ENCODE measurements at places on chromosomes 6 and 20.

DNA sequence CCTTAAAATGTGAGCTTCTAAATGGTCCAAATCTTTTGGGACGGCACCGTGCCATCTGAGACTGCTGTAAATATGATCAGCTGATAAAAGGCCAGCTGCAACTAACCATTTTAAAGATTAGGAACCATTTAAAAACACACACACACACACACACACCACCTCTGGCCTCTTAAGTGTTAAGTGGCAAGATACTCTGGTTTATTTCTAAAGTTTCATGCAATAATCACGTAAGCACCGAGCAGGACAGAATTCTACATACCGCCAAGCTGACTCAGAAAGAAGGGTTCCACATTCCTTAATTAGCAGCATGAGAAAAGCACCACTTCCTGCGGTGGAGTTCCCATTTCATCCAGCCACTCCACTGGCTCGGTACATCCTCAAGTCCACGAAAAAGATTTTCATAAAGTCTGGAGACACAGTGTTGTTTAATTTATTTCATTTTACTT, 17.8 kb upstream of the ZNF217 start:
- DNase-seq: peak; percentile 25

- no peak for DNase-seq
Measured at GRCh38 chr6:137970368-137970767, 103.3 kb downstream of the TNFAIP3 start.

- no peak for DNase-seq
Measured at GRCh38 chr20:35598899-35599775, 16.5 kb upstream of the SPAG4 start.

- DNase-seq: no peak
Measured at GRCh38 chr6:90204327-90205056, 92.2 kb downstream of the BACH2 start.

DNA sequence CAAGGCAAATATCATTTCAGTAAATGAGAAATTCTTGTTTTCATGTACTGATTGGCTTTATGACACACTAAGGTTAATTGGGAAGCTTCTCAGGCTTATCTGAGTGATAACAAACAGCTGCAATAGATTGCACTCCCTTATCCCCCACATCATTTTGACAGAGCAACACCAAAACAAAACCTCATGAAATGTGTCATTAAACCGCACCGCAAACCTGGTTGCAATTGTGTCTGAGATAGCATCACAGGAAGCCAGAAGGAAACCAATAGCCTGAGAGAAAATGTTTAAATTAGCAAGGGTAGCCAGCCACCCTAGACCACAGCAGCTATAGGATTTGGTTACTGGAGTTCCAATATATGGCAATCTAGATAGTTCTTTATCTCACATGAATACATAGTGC, 31.6 kb upstream of the LAMA4 start:
- DNase-seq: peak; percentile 26

- DNase-seq: no peak
Measured at GRCh38 chr20:22511943-22512910, 72.1 kb downstream of the FOXA2 start.

DNA sequence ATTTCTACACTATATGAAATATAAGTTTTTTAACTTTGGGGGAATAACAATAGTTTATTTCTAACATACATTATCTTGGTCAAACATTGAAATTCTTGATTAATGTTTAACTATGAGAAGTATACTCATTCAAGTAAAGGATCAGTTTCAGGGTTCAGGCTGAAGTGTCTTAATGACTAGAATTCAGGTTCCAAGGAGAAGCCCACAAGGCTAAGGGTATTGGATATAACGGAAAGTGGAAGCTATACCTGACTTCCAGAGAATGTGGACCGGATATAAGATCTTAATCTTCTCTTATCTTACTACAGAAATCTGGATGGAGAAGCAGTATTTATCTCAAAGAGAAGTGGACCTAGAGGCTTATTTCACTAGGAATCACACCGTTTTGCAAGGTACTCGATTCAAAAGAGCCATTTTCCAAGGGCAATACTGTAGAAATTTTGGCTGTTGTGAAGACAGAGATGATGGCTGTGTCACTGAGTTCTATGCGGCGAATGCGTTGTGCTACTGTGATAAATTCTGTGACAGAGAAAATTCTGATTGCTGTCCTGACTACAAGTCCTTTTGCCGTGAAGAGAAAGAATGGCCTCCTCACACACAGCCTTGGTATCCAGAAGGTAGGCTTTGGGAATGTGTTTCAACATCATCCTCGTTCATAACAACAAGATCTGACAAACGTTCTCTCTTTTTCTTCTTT, at the start of gene TINAG:
Gene TINAG, plus strand, starts transcription at position 153 of the 697 bp plus-strand sequence. Its CDS starts 110 bp downstream, at position 263.
- DNase-seq: no peak

DNA sequence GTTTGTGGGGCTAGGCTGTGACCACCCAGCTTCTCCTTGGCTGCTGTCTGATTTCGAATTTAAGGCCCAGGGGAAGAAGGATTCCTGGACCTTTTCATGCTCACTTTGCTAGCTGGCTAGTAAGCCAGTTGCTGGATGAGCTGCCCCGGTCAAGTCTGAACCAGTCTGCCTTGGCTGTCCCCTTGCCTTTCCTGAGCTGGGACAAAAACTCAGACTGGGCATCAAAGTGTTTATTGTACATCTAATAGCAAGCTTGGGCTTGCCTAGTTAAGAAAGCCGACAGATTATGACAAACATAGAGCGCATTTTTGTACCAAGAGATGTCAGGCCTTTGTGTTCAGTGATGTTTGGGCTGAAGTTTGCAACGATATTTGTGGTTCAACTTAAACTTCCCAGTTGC, 750 bp upstream of the PAK5 start:
- DNase-seq: no peak

- DNase-seq: no peak
Measured at GRCh38 chr20:51705400-51705799, 62.8 kb downstream of the ATP9A start.

- DNase-seq: no peak
Measured at GRCh38 chr20:53171065-53171464, 198.9 kb downstream of the TSHZ2 start.

GRCh38 chr6:160917572-160917971, 74.0 kb upstream of the MAP3K4 start:
- DNase-seq: no peak

GRCh38 chr6:34096814-34097213, 49.1 kb downstream of the GRM4 start:
- no peak for DNase-seq

- DNase-seq: no peak
Measured at GRCh38 chr20:18388860-18389259, 78.0 kb downstream of the DZANK1 start.

DNA sequence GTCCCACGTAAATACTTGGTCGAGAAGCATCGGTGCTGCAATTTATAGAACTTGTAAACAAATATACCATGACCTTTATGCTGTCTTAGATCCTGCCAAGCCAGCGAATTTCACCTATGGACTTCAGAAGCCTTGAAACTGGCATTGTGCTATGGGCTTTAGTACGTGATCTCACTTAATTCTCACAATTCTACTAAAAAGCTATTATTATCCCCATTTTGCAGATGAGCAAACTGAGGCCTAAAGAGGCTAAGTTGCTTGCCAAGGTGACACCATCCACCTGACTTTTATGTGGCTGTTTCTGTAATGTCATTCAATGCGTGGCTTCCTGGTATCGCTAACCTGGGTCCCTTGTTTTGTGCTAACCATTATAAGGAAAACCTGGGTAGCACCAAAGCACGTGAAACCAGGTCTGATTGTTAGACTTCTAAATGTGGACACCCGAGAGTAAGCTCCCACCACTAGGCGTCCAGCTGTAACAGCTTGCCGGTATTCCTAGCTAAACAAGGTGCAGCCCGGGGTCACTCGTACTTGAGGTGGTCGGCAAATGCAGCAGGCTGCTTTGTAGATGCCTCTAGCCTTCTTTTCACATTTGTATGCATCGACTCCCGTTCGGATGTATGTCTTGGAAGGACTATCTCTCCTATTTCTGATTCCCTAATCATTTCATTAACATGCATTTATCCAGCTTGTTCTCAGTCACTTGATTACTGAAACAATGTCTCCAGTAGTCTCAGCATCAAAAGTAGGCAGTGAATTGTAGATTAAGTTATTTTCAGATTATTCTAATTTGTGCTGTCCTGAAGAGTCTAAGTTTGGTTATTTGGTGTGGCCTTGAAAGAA, 1.1 kb downstream of the SYNJ2 start:
- DNase-seq: no peak

DNA sequence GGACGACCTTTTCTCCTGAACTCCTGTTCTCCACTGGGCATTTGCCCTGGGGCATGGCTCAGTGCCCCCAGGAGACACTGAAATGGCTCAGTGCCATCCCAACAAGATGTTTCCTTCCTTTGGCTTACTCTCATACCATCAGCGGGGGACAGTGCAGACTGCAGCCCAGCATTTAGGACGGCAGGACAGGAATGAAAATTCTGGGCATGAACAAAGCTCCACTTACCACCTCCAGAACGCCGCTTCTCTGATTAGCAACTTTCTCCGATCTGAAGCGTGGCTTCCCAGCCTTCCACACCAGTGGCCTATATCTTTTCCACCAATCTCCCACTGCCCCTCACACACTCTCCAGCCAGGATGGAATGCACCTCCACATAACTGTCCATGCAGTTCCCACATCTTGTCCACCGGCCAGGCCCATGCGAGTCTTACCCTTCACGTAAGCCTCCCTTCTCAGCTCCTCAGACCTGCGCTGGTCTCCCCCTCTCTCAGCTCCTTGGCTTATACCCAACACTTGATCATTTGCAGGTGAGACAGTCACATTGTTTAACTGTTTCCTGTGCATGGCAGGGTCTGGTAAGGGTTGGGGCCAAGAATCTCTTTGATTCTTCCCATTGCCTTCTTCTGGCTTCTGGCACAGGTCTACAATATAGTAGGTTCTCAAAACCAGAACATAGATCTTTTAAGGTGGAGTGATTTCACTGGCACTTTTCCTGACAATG, 114.5 kb downstream of the FYN start:
- peak; percentile 52 for DNase-seq

DNA sequence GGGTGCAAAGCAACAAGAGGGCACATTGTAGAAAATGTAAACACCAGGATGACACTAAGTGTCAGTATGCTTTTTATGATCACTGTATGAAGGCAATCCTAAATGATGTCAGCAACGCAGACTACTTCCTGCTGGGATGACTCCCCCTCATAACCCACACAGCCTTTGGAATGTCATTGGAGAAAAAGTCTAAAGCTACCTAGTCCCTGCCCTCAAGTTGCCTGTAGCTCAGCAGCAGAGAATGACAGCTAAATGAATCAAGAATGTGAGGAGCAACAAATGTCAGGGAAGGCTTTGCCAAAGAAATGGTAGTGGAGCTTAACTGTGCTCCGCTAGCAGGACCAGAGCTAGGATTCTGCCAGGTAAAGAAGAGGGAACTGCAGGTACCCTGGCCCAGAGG, 555.6 kb downstream of the CD83 start:
- no peak for DNase-seq

DNA sequence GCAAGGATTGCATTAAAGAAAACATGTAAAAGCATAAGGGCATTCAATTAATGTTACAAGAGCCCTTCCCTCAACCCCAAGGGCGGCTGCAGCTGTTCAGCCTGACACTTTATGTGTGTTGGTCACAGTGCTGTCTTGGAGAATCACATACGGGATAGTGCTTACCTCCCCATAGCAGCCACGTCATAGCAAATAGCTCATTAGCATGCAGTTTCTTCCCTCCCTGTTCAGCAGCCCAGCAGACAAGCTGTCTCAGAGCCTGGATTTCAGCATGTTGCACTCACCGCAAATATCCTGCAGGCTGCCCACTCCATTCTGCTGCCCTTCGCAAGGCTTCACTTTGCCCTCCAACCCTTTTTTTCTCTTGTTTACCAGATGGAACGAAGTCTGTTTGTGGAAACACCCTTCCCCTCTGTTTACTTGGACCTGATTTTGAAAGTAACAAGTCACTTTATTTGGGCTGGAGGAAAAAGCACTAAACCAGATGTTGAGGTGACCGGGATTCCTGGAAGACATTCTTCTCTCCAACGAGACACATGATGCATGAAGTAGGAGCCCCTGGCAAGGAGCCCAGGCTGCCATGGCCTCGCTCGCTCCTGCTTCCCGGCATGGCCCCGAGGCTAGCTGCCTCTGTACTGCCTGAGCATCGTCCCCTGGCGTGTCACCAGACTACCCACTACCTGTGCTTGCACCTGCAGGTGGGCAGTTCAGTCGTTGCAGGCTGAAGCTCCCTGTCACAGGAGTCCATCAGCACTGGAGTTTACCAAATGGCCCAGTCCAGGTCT, 151.6 kb upstream of the GMDS start:
- DNase-seq: no peak

GRCh38 chr20:16861708-16862107, 113.5 kb downstream of the OTOR start:
- DNase-seq: no peak

GRCh38 chr6:157487110-157487773, 106.3 kb downstream of the ZDHHC14 start:
- no peak for DNase-seq

DNA sequence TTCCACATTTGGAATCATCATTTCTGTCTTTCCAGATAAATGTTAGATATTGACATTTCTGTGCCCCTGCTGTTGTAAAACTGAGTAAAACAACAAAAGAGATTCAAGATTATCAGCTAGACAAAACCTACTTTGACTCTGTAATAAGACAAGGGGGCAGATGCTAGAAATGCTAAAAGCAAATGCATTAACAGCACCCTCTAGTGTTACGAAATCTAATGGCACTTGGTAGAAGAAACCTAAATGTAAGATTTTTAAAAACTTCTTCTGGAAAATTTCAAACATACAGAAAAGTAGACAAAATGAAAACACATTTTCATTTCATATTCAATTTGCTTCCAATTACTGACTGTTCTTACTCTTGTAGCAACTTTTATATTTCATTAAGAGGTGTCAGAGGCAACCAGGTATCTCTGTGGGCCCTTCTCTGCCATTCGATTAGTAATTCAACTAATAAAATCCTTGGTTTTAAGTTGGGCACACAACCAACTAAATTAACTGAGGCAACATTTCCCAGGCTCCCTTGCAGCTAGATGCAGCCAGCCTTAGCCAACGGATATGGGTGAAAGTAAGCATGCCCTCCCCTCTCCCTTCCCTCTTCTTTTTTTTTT, 45.0 kb downstream of the SLC23A2 start:
- DNase-seq: no peak

GRCh38 chr6:158911746-158912480, 88.1 kb downstream of the RSPH3 start:
- DNase-seq: peak; percentile 27

- DNase-seq: peak; percentile 33
Measured at GRCh38 chr6:12356983-12357972, 67.1 kb downstream of the EDN1 start.

DNA sequence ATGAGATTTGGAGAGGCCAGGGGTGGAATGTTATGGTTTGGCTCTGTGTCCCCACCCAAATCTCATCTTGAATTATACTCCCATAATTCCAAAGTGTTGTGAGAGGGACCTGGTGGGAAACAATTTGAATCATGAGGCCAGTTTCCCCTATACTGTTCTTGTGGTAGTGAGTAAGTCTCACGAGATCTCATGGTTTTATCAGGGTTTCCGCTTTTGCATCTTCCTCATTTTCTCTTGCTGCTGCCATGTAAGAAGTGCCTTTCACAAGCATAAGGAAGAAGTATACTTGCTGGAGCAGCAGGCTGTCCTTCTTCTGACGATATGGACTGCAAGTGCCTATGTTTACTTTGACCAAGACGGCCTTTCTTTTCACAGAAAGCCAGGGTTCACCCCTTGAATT, 270.5 kb downstream of the ESR1 start:
- no peak for DNase-seq

GRCh38 chr6:135030056-135030473, 24.6 kb downstream of the HBS1L start:
- DNase-seq: no peak
